Right lung (tissue), 10 donors: ENCODE measurements at places on chromosomes 3 and 15. TPM values are rescaled to one million over a fixed set of nuclear protein-coding genes. Genes with fewer than 3 reads are reported as not detected.

DNA sequence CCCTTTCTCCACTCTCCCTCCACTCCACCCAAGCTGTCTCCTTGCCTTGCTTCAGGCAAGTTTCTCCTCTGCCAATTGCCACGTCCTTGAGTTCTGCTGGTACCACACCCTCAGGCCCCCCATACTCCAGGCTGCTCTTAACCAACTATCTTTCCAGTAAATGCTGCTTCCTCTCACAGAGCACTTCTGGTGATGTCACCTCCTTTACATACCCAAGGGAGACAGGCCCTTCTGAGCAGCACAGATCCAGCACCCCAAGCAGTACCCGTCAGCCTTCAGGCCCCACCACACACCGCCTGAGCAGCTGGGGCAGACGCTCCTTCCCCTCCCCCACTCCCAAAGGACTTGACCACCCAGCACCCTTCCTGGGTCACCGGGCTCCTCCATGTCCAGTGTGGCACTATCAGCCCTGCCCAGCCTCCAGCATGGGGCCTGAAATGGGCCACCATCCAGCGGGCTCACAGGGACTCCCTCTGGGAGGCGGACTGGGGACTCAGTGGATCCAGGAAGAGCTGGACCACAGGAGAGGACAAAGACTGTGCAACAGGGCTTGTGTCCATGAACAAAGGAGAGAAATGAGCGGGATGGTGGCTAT lies 50.2 kb downstream of the KLF15 start:
- DNase-seq: no peak

DNA sequence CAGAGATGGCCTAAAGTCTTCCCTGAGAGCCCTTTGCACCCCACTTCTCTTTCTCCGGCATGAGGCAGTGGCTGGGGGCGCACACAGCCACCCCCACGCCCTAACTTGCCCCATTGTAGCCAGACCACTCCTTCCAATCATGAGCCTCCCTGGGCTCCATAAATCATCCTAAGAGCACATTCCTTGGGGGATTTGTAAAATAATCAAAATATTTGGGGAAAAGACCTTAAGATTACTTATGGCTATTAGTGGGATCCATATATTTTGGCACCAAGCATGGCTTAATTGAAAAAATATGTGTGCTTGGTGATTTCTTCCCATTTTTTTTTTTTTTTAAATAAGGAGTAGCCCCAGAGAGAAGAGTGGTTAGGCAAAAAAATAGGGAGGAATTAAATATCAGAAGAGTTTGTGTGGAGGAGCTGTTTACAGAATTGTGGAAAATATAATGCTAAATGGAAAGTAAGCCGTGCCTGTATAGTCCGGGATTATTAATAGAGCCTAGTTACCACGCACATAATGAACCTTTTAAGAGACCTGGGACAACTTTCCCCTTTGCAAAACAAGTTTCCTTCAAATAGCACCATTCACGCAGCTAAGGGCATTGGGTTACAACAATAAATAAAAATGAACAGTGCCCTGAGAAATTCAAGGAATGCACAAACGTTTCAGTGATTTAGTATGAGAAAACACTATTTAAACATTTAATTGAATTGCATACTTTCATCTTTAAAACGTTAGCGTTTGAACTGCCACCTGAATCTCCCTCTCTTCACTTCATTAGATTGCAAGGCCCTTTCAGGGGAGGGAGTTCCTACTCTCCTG lies 46.1 kb downstream of the SMAD6 start:
- DNase-seq: no peak

- no peak for DNase-seq
These were observed 101.7 kb downstream of the ADCY5 start for GRCh38 chr3:123347205-123347604.

Gene CHRNA5
- 3.2 TPM for polyA plus RNA-seq

DNA sequence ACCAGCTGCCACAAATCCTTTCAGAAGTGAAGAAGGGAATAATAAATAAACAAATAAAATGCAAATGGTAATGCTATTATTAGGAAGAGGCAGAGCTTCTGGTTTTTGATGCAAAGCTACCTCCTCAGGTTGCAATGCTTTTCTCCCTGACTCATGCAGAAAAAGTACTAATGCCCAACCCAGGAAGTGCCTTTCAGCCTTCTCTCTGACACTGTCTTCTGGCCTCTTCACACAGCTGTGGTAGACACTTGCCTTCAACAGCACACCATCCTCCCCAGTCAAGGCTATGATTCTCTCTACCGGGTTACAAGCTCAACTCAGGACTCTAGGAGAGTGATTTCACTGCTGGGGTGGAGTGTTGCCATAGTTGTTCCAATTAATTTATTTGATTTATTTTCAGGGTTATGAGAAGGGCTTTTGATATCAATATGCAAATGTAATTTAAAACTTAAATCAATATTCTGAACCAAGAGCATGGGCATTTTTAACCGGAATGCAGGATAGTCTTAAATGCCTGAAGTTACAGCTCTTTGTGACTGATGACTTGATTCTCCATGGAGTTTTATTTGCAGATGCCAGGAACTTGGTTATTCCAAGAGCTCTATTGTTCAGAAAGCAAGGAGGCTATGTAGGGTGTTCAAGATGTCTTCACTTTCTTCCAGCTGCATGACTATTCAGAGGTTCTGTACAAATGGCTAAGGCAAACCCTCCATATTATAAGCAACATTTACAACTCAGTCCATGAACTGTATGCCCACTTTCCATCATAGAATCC lies 27.1 kb upstream of the GALNT15 start:
- no peak for DNase-seq

- peak; percentile 58 for DNase-seq
These were observed 556 bp downstream of the CRYBG3 start for GRCh38 chr3:97822359-97822775.

Gene CISH
- polyA plus RNA-seq: 22.6 TPM

- DNase-seq: no peak
These were observed 10.5 kb downstream of the ZNF35 start for GRCh38 chr3:44659015-44659414.

GRCh38 chr15:67175643-67176071 lies 78.8 kb downstream of the AAGAB start:
- no peak for DNase-seq
